IPS-NIHi11 (cell line): ENCODE measurements at places on chromosomes 12 and 14.

DNA sequence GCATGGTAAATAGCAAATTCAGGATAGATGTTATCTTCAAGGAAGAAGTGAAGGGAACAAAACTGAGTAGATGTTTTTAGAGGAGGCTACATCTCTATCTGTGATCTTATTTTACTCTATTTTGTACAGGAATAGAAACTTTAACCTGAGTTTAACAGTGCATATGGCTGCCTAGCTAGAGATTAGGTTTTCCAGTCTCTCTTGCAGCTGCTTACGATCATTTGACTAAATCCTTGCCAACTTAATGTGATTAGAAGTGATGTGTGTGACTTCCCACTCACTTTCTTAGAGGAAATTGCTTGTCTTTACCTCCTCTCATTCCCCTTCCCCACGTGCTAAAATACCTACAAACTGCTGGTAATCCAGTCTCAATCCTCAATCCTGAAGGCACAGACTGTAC is 26.5 kb upstream of the SLC15A5 start:
- no peak for DNase-seq

- DNase-seq: peak; percentile 7
These were observed 37.4 kb upstream of the C12orf71 start for GRCh38 chr12:27119797-27120196.

DNA sequence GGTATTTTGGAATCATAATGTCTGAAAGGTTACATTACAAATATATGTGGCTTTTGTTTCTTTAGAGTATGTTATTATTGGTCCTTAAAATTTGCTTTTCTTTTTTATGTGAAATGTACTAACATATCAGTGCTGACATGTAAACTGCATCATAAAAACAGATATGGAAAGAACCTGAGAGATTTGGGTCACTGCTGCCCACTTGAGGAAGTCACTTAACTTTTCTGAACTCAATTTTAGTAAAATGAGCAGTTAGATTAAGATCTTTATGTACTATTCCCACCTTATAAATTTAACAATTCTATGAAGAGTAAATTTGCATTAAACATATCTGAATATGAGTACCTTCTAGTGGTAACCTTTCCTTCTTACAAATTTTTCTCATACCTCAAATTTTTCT is 7.5 kb downstream of the PTGR2 start:
- no peak for DNase-seq

- DNase-seq: peak; percentile 9
These were observed 782.5 kb downstream of the TMEM121 start for GRCh38 chr14:106308839-106309389.

DNA sequence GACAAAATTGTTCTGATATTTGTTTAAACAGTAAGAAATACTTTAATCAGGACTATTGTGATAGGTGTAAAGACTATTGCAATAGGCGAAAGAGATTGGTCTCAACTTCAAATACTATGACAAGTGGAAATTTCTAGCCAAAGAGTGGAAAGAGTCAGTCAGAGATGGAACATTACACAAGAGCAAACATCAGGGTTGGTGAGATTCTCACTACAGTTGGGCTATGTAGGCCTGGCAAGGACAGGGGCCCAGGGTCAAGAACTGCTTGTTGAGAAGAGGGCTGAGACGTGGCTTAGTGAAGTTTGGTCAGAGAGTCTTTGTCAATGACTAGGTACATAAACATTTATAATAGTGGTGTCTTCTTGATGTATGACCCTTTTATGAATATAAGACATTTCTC is 19.4 kb downstream of the CAND1 start:
- no peak for DNase-seq

DNA sequence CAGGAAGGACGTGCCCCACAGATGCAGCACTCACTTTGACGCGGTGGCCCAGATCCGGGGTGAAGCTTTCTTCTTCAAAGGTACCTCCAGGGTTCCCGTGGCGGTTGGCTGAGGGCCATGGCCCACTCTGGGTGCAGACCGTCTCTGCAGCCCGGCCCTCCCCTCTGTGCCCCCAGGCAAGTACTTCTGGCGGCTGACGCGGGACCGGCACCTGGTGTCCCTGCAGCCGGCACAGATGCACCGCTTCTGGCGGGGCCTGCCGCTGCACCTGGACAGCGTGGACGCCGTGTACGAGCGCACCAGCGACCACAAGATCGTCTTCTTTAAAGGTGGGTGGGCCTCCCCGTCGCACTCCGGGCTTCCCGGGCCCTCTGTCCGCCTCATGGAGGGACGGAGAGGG is 16.9 kb downstream of the MMP17 start:
- no peak for DNase-seq

GRCh38 chr12:115570069-115570777 is 707.3 kb downstream of the MED13L start:
- no peak for DNase-seq

DNA sequence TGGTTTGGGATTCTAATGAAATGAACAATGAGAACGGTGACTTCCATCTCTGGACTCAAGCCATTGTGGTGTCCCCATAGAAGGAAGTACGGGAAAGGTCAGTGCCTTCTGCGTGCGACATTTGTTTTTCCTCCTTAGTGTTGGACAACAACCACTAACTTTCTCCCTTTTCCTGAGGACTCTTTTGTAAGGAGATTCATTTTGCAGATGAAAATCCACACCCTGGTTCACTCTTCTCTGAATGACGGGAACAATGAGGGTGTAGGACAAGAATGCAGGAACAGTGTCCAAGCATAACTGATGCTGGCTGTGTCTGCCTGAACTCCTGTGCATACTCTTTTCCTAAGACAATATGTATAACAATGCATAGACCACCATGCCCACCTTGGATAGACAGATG is 176.4 kb downstream of the STXBP6 start:
- DNase-seq: no peak
